ENCODE measurements at places on chromosomes 11 and 22.

DNA sequence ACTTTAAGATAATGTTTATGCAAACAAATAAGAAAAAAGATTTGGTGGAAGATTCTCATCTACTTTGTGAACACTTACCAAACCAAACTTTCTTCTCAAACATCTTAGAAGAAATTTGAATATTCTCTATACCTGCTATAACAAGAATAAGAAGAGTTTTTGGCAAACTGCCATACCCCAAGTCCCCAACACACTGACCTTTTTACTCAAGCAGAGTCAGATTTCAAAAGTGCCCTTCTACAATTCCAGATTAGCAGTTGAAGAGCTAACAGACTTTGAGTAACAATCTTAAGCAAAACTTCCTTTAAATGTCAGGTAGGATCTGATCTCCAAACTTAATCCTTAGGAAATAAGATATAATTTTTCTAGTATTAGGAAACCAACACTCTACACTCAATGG, 33.9 kb downstream of the TSG101 start:
- DNase-seq = no peak

DNA sequence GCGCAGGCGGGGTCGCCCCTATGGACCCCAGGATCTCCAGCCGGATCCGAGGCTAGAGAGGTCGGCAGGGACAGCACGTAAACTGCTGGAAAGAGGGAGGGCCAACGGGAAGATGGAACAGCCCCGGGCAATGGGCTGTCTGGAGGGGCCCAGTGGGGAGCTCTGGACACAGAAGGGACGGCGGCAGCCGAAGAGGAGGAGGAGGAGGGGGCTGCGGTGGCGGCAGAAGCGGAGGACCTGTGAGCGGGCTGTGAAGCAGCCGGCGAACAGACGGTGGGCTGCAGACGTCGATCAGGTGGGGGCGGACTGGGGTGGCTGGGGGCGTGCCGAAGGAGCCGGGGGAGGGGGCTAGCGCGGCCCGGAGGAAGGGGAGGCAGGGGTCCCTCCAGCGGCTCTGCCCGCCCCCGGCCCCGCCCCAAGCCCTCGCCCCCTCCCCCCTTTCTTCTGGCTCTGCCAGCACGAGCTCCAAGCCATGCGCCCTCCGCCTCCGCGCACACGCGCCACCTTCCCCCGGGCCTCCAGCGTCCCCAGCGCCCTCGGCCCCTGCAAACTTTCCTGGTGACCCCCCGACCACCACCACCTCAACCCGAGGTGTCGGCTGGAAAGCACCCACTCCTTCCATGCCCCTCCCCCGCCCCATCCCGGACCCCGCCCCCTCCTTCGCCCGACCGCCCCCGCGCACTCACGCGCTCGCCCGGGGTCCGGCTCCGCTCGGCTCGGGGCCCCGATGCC, 432 bp downstream of the TNKS1BP1 start:
- no peak for DNase-seq

DNA sequence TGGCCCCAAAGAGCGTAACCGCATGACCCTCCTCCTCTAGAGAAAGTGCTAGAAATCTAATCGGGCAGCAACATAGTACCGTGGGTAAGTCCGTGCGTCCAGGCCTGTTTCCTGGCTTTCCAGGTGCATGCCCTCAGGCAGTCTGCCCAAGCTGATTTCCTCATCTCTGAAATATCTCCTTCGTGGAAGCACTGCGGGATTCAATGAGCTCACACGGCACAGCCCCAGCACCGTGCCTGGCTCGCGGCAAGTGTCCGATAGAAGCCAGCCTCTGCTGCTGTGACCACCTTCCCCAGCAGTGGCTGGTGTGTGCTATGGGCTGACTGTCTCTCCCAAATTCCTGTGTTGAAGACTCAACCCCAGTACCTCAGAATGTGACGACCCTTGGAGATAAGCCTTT, 20.7 kb downstream of the RPUSD4 start:
- DNase-seq = no peak

DNA sequence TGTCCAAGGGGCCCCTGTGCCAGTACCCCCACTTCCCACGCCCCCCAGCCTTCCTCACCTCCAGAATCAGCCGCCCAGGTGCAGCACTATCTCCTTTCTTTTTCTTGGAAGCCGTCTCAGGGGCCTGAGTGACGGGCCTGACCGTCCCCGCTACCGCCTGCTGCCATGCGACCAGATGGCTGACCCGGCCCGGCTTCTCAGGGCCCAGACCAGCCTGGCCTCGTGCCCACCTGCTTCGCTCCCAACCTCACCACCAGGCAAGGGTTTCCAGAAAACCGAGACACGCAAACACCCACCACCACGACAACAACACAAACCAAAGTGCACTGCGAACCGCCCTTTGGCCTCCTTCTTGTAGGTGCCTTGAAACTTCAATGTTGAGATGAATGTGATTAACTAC, 39.1 kb downstream of the MACROD1 start:
- DNase-seq = no peak

- DNase-seq = no peak
Measured at GRCh38 chr11:103530257-103530656, 421.0 kb downstream of the DYNC2H1 start.
